Stimulated activated CD4-positive, alpha-beta T cell treated with anti-CD3 and anti-CD28 coated beads, Interleukin-1b, Interleukin-23, amount 100 ng/mL, for 1 hour (primary cell): ENCODE measurements at places on chromosomes 7 and 10.

- DNase-seq, result no peak
Measured at GRCh38 chr7:99393355-99394187, 14.8 kb downstream of the PDAP1 start.

GRCh38 chr7:142813226-142813625 lies 41.6 kb upstream of the EPHB6 start:
- no peak for DNase-seq

DNA sequence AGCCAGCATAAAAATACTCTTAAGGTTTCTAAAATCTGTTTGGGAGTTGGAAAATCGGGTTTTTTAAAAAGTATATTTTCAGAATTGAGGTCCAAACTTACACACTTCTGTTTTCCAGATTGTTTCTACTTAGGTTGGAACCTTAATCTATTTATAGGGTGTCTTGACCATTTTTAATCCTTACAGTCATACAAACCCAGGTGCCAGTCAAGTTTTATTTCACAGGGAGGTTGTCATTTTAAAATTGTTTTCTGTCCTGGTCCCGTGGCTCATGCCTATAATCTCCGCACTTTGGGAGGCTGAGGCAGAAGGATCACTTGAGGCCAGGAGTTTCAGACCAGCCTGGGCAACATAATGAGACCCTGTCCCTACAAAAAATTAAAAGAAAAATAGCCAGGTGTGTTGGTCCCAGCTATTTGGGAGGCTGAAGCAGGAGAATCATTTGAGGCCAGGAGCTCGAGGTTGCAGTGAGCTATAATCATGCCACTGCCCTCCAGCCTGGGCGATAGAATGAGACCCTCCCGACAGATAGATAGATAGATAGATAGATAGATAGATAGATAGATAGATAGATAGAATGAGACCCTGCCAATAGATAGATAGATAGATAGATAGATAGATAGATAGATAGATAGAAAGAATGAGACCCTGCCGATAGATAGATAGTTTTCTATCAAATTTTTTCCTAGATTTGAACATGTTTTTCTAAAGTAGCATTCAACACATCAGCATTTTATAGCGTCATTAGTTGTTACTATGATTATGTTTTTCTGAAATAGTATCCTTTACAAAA lies 47.3 kb upstream of the NCF1 start:
- no peak for DNase-seq

DNA sequence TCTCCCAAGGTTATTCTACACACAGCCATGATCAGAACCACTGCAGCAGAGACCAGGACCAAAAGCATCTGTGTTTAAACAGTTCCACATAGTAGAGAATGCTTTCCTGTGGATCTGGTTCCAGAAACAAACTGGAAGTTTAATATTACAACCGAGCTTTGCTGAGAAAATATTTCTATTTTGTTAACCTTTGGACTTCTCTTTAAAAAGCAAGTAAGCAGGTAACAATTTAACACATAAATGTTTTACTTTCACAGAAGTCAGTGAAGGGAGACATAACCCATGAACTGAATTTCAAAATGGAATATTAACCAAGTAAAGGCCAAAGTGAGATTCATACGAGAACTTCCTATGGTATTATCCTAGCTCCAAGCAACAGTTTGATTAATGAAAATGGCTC lies 98.6 kb upstream of the PHYHIPL start:
- no peak for DNase-seq

- no peak for DNase-seq
Measured at GRCh38 chr7:26213807-26214515, 12.4 kb downstream of the CBX3 start.
